Kidney epithelial cell (primary cell): ENCODE measurements at places on chromosomes 3 and 15.

DNA sequence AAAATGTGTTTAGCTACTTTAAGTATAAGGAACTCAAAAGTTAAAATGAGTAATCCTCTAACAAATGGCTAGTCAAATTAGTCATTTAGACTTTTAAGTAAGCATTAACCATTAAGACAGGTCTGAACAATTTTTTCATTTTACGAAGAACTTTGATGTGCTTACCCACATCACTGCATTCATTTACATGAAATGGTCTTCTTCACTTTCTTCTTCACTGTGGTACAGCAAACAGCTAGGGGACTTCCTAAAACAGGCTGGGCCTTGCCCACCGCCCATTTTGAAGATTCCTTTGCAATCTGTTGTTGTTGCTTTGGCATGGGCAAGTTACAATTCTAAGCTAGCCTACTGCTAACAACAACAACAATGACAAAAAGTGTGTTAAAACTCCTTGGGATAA is 67.4 kb downstream of the CBLB start:
- DNase-seq: no peak

DNA sequence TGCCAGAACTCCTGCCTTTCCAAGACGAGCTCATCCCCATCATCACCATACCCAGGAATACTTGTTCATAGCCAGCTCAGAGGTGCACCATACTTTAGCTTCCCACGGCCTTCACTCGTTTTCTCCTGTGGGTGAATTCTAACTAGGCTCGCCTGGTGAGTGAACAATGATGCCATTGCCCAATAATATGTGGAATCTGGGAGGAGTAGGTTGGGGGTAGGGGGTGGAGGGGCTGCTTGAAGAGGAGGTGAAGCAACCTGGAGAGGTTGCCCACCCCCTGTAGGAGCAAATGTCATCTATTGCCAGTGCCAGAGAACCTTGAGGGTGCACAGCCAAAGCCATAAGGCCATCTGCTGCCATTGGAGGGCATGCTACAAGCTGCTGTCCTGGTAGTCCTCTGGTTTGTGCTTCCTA is 592 bp upstream of the ZNF445 start:
- no peak for DNase-seq

- DNase-seq: peak; percentile 96
These were observed 73.1 kb upstream of the SLC6A6 start for GRCh38 chr3:14329116-14329830.

GRCh38 chr3:36859494-36859893 is 85.4 kb downstream of the TRANK1 start:
- no peak for DNase-seq

DNA sequence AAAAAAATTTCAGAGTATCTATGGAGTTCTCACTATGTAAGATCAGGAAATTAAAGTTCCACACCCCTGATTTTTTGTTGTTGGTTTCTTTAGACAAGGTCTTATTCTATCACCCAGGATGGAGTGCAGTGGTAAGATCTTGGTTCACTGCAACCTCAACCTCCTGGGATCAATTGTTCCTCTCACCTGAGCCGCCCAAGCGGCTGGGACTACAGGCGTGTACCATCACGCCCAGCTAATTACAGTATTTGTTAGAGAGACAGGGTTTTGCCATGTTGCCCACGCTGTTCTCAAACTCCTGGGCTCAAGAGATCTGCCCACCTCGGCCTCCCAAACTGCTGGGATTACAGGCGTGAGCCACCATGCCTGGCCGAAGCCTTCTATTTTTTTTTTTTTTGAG is 12.4 kb downstream of the QRICH1 start:
- DNase-seq: no peak

DNA sequence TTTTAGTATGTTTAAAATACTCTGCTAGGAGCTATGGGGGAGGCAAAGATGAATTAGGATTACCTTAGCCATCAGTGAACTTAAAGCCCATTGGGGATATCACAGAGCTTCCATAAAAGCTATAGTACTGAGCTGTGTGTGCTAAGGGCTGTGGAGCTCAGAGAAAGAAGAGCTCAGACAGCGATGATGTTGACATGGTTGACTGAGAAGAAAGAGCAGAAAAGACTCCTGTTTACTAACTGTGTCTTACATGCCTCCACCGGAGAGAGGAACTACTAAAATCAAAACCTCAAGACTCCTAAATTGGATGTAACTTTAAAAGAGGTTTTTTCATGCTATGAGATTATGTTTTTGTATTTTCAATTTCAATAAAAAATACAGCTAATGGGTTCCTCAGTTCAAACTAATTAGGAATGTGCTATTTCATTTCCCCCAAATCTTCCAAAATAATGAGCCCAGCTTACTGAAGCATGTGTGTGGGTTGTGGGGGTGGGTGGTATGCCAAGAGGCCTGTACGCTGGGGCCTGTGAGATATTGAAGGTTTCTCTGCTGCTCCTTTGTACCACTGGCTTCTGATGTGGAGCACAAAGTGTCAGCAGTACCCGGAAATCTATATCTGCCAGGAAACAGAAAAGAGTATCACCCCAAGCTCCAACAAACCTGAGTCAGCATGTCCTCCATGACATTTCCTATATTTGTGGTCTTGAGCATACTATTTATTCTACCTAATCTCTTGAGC is 22.7 kb downstream of the DGKG start:
- DNase-seq: no peak

DNA sequence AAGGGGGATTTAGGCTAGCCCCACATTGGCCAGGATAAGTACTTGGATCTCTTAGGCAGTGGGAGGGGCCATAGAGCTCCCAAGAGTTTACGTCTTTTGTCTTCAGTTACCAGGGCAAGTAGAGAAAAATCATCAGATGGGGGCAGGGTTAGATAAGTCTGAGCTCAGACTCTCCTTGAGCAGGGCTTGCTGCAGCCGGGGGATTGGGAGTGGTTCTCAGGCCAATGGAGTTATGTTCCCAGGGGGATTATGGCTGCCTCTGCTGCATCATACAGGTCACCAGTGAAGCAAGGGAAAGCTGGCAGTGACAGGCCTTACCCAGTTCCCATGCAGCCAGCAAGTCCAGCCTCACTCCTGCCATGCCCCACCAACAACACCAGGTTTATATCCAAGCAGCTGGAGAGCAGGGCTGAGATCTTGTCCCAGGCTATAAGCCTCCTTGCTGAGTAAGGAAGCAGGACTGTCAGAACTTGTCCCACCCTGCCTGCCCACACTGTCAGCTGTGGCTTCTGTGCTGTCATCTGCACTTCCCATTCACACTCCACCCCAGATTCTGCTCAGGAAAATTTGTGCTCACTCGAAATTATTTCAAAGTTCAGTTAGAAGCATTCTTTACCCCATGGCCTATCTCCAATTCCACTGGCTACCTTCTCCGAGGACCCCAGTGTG is 215.3 kb downstream of the FAM43A start:
- no peak for DNase-seq

DNA sequence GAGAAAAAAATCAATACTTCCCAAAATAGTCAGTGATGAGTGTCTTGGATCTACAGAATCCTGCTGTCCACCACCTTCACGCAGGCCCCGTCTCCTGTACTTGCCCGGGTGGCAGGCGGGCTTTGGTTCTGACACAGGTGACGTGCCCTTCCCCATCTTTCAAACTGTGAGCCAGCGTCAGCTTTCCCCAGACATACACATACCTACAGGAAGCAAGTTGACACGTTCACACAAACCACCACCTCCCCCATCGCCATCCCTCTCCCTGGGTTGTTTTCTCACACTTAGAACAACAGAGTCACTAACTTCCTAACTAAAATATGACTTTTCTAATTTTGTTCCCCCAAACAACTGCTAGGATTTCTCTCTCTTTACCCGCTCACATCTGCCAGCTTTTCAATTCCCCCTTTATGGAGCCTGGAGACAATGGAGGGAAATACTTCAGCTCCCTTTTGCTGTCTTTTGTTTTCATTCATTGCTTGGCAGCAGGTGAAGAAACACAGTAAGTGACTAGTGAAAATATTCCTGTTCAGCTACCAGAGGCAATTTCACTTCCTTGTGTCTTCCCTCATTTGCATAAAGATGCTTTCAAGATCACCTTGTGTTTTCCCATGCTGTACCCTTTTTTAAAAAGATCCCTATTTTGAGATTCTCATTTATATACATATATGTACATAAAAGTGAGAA is 248.3 kb downstream of the SLCO3A1 start:
- no peak for DNase-seq

- no peak for DNase-seq
These were observed 95.7 kb downstream of the ANO10 start for GRCh38 chr3:43525941-43526607.

DNA sequence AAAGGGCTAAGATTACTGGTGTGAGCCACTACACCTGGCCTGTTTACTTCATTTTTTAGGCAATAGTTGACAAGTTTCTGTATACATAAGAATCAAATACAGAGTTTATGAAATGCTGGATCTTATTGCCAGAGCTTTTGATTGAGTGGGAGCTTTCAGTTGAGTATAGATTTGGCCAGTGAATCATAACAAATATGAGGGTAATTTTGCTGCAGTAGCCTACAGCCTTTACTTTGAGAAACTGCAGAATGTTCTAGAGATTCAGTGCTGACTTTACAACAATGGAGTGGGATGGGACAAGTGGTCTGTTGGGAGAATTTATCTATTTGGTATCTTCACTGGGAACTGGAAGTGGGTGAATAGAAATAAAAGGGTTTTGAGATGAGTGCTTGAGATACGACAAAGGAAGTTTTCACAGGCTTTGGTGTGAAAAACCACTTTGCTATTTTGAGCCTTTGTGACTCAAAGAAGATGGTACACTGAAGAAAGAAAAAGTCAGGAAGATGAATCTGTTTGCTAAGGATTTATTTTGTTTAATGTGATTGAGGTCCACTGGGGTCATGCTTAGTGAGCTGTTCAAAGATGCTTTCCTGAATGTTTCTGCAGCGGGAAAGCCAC is 227.8 kb downstream of the UBE2E2 start:
- DNase-seq: no peak

- DNase-seq: no peak
These were observed 44.2 kb downstream of the APBA2 start for GRCh38 chr15:28930011-28930410.

DNA sequence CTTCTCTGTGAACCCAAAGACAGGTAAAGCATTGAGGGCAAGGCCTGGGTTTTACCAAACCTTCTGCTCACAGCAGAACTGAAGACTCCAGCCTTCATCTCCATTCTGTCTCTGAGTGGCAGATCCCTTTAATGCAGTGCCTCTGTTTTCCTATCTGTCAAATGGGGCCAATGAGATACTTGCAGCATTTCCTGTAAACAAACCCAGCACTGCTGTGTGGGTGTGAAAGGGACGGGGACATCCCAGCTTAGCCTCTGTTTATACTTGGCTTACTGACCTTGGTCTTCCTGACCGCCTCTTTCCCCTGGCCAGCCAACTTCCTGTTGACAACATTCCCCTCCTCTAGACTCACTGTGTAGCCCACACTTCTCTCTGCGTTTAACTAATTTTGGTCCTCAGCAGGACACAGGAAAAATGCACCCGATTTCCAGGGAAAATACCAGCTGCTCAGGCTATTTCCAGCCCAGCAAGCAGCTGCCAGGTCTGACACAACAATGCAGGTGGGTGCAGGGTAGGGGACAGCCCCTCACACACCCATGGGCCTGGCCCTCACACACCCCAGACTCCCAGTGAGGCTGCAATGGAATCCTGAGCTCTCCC is 105.9 kb upstream of the HERC1 start:
- DNase-seq: no peak

- no peak for DNase-seq
These were observed 2.9 kb upstream of the ZNF710 start for GRCh38 chr15:89998141-89998661.

GRCh38 chr3:22265403-22265802 is 514.4 kb upstream of the ZNF385D start:
- DNase-seq: no peak

GRCh38 chr3:128274837-128275236 is 121.6 kb downstream of the EEFSEC start:
- DNase-seq: peak; percentile 85

DNA sequence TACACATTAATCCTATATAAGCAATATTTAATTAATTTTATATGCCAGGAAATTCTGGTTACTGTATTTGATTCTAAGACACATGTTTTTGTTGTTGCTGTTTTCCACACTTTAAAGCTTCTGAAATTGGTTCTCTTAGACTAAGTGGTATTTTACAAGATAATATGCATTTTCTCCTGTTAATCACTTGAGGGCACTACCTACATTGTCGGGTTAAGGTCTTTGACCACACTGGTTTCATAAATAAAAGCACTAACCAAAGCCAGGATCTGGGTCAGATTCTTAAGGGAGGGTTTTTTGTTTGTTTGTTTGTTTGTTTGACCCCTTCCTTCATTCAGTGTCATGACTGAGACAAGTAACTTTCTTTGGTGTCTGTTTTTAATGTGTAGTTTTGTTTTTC is 590.2 kb downstream of the RBMS3 start:
- no peak for DNase-seq

DNA sequence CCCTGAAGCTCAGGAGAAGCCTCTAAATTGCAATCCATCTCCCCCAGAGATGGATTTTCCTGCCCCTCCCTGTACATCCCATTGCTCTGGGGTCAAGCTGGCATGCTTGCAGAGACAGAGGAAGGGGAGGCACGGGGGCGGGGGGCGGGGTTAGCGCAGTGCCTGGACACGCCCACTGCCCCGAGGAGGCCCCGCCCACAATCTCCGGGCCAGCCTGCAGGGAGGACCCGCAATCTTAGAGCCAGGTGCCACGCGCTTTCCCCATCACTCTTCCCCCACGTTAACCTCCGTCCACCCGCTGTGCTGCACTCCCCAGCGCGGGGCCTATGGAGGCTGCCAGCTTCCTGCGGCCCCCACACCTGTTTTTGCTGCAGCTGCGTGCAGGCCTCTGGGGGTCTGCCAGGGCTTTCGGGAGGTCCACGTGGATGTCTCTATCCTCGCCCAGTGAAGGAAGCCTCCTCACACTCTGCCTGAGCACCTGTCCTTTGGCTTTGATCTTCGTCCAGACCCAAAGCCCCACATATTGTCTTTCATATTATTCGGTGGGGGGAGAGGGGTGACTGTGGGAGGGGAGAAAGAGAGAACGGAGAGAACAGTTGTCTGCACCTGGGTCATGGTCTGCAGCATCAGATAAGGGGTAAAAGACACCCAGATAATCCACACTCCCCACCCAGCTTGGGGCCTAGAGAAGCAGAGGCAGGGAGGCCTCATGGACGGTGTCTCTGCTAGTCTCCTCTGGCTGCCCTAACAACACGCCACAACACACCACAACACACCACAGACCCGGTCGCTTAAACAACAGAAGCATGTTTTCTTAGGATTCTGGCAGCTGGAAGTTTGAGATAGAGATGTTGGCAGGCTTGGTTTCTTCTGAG is 118.0 kb upstream of the MEF2A start:
- DNase-seq: no peak

DNA sequence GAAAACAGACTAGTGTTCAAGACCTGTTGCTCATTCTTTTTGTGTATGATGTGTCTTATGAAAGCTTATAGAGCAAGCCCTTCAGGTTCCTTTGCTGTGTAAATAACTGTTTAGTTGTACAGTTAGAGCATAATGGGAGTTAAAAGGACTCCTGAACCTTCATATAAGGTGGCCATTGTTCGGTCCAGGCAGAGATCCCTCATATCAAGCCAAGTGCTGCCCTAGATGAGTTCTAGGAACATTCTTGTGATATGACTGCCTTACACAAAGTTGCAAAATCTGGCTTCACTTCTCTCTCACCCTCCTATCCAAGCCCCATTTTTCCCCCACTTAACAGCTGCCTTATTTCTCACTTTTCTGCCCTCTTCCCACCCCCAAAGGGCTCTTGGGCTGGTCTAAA is 26.9 kb downstream of the GYG1 start:
- DNase-seq: no peak

- DNase-seq: no peak
These were observed 146.1 kb upstream of the TPM1 start for GRCh38 chr15:62896380-62896866.

GRCh38 chr3:19384868-19385267 is 236.6 kb downstream of the KCNH8 start:
- no peak for DNase-seq

- no peak for DNase-seq
These were observed 113.1 kb downstream of the ATG7 start for GRCh38 chr3:11385326-11385725.
